ENCODE measurements at places on chromosomes 1 and 21.

DNA sequence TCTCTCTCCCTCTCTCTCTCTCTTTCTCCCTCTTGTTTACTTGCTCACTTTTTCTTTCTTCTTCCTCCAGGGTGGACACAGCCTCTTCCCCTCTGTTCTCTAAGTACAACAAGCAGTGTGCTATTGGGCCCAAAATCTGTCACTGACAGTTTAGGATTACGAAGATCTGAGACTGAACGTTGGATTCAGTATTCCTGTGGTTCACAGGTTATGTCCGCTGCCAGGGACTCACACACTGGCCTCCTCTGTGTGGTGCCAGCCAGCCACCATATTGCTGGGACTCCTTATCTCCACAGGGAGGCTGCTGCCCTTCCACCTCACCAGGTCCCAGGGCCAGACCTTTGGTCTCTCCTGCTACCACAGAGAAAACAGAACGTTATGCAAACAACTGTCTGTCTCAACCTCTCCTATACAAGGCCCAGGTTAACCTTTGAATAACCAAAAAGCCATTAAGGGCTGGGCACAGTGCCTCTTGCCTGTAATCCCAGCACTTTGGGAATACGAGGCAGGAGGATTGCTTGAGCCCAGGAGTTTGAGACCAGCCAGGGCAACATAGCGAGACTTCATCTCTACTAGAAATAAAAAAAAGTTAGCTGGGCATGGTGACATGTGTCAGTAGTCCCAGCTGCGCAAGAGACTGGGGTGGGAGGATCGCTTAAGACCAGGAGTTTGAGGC, 171.9 kb upstream of the RAB4A start:
- no peak for DNase-seq

- DNase-seq, result no peak
Observed at GRCh38 chr1:29393451-29393826, 157.1 kb downstream of the PTPRU start.

DNA sequence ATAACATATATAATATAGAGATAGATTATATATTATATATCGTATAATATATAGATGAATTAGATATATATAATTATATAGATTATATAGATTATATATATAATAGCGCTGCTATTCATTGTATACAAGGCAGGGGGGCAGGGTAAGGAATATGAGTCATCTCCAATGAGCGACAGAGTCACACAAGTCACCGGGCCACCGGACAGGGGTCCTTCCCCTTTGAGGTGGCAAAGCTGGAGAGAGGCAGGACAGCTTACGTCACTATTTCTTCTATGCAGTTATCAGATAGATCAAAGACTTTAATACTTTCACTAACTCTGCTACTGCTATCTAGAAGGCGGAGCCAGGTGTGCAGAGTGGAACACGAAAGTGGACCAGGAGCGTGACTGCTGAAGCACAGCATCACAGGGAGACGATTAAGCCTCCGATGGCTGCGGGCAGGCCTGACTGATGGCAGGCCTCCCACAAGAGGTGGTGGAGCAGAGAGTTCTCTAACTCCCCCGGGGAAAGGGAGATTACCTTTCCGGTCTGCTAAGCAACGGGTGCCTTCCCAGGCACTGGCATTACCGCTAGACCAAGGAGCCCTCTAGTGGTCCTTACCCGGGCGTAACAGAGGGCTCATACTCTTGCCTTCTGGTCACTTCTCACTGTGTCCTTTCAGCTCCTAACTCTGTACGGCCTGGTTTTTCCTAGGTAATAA, 2154.7 kb downstream of the MRPL39 start:
- no peak for DNase-seq

DNA sequence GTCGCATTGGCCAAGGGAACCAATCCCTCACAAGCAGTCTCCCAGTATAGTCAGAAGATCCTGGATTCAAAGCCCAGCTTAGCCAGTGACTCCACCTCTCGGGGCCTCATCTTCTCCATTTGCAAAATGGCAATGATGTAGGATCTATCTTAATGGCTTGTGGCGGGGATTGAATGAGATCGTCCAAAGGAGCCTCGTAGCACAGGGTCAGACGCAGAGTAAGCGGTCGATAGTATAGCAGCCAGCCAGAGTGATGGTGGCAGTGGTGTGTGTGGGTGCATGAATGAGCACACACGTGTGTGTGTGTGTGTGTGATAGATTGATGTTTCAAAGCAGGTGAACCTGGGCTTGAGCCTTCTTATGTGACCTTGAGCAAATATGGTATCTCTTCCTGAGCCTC, 79.8 kb upstream of the WNT4 start:
- no peak for DNase-seq

DNA sequence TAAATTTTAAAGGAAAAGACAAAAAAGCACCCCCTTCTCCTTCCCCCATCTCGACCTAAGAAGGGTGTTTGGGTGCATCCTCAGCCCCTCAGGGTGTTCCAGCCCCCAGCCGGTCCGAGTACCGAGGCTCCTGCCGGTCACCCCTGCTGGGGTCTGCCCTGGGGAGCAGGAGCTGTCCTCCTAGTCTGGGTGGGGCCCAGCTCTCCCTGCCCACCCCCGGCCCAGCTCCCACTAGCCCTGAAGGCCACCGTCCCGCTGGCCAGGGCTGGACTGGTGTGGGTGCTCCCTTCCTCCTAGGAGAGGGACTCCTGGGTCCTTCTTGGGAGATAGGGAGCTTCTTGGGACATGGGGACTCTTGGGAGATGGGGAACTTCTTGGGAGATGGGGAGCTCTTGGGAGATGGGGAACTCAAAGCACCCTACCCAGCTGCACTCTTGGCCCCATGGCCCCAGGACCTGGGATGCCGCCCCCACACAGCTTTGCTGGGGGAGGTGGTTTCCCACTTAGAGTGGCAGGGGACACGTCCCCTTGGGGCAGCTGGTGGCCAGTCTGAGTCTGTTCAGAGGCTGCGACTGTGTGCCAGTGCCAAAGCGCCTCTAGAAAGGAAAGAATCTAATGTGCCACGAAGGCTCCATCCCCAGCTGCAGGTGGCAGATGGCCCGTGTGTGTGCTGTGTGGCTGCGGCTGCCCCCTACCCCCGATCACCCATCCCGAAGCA, 44.5 kb downstream of the MORN1 start:
- no peak for DNase-seq

DNA sequence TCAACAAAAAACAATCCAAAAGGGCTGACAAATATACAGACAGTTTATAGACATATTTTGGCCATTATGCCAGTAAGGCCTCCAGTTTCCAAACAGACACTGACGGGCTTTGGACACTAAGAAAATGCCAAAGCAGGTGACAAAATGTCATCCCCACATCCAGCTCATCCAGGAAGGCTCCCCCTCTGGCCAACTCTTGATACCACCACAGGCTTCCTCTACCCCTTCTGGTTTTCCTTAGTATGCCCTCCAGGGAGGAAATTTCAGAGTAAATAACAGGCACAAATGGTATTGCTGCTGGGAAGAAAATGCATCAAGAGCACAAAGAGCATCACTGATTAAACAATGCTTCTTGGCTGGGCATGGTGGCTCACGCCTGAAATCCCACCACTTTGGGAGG, 225.3 kb downstream of the VAV3 start:
- no peak for DNase-seq

DNA sequence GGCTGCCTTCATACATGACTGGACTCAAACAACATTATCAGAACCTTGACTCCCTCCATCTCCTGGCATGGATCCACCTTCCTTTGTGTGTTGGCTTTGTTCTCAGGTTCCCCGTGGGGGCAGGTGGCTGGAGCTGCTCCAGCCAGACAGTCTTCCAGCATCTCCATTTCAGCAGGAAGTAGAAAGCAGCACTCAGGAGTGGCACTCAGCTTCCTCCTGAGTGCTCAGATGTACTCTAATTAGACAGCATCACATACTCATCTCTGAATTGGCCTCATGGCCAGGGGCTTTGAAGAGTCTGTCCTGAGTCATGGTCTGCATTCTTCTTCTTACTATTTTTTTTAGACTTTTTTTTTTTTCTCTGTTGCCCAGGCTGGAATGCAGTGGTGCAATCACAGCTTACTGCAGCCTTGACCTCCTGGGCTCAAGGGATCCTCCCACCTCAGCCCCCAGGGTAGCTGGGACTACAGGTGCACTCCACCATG, 27.9 kb downstream of the OVAAL start:
- DNase-seq, result peak; percentile 61

DNA sequence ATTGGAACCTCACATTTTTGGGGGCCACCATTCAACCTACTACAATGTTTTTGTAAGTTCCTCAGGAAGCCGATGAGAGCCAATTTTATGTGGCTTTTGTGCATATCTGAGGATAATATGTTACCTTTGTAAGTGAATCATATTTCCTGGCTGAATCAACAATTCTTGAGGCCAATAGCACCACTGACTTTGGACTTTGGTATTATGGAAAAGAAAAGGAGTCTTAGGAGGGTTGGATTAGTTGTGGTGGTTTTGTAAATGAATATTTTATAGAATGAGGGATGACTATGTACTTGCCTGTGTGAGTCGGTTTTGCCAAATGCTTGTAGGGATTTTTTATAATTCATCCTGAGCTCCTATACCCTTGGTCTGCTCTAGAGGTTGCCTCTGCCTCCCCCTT, 181.5 kb upstream of the HMGB4 start:
- peak; percentile 79 for DNase-seq

GRCh38 chr1:157404063-157404501, 148.2 kb downstream of the FCRL5 start:
- no peak for DNase-seq

DNA sequence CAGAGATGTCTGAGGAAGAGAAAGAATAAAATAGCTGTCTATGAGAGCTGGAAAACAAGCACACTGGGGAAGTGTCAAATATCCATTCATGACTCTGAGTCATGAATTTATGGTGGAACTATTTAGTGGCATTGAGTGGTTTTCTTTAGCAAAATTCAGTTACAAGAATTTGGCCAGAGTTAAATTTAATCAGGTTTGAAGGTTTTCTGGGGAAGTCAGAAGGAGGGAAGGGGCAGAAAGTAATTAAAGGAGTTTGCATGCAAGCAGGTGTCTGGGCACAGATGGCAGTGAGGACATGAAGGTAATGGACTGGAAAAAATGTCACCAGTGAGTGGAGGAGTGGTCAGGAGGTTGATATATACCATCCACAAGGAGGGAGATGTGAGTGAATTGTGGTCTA, 121.9 kb upstream of the IVNS1ABP start:
- peak; percentile 37 for DNase-seq

DNA sequence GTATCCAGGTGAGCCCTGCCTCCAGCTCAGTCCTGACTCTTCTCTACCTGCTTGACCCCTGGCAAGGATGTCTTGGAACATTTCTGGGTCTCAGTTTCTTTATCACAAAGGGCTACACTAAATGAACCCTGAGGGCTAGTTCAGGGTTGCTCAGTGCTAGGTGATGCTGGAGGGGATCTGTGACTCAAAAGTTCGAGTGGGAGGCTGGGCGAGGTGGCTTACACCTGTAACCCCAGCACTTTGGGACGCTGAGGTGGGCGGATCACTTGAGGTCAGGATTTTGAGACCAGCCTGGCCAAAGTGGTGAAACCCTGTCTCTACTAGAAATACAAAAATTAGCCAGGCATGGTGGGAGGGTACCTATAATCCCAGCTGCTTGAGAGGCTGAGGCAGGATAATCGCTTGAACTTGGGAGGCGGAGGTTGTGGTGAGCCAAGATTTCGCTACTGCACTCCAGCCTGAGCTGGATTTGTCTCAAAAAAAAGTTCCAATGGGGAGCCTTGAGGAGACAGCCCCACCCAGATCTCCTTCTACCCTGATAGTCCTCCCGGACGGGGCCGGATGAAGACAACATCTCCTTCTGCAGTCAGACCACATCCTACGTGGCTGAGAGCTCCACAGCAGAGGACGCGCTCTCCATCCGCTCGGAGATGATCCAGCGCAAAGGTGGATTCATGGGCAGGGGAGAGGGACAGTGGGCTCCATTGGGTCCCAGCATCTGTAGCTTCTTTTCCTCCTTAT, 48.9 kb downstream of the YARS1 start:
- no peak for DNase-seq

GRCh38 chr1:41856944-41857285, 61.8 kb downstream of the HIVEP3 start:
- peak; percentile 69 for DNase-seq

DNA sequence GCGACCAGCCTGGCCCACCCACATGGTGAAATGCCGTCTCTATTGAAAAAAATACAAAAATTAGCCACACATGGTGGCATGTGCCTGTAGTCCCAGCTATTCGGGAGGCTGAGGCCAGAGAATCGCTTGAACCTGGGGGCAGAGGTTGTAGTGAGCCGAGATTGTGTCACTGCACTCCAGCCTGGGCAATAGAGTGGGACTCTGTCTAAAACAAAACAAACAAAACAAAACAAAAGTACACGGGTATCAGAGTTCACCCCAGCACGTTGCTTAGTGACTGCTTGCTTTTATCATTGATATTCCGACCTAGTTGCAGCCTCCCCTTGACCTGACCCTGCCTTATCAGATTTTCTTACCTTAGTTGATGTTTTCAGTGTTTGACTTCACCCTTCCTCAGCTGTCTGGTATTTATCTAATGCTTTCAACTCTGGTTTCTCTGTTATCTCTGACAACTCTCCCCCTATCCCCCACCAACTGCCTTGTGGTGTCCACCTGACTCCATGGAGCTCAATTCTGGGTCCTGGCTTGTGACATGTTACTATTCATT, 5.1 kb downstream of the TLCD4 start:
- DNase-seq, result no peak

GRCh38 chr1:35288761-35289160, 20.3 kb downstream of the ZMYM4 start:
- DNase-seq, result peak; percentile 76

DNA sequence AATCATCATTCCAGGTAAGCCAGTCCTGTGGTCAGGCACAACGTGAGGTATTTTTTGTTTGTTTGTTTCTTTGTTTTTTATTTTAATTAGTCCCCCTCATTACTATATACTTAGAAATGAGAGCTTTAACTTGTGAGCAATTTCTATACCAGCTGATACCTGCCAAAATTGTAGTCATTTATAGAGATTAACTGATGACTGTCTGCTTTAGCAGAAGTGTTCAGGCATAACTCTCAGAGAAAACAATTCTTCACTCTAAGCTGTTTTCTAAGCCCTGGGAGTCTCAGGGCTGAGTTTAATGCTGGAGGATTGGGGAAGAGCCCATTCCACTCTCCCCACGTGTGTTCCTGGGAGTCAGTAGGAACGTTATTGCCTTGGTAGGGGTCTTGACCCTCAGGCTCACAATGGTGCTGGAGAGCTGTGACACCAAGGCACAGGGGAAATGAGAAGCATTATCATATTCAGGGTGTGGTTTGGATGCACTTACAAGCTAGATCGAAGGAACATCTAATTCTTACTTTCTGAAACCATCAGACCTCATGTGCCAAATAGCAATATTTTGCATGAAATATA, 168.2 kb downstream of the CLIC6 start:
- DNase-seq, result no peak

DNA sequence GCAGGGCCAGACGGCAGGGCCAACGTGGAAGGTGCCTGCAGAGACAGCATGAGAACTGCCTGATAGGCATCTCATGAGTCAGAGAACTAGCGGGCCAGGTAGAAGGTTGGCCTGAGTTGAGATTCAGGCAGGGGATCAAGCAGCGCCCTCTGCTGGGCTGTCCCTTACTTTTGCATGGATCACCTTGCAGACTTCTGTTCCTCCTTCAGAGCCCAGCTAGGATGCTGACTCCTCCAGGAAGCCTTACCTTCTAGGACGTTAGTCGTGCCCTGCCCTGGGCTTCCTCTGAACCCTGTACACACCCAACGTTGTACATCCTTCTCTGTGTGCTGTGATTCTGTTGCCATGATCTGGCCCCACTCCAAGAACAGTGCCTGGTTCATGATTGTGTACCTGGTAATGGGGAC, 231.3 kb upstream of the VAMP3 start:
- peak; percentile 15 for DNase-seq
